ENCODE measurements at places on chromosomes 4 and X. TPM values are rescaled to one million over a fixed set of nuclear protein-coding genes. Genes with fewer than 3 reads are reported as not detected.

The GRIA2 gene
- total RNA-seq, result not detected

The ANXA3 gene
- total RNA-seq, result 15.3 TPM

The RNF175 gene
- total RNA-seq, result 1.3 TPM

The EFHC2 gene
- total RNA-seq, result 1.5 TPM

The NSG1 gene
- total RNA-seq, result 0.84 TPM

The TMEM31 gene
- not detected for total RNA-seq

The RAB41 gene
- not detected for total RNA-seq

The ATP1B4 gene
- not detected for total RNA-seq

The PGM2 gene
- total RNA-seq, result 23.5 TPM

The NAP1L2 gene
- total RNA-seq, result not detected

The NXF2B gene
- total RNA-seq, result not detected

Data from bronchus fibroblast of lung (primary cell).